A549 treated with Mapracorat at 1 μM for 4 hours (cell line): ENCODE measurements at places on chromosomes 5 and 9. TPM values are rescaled to one million over a fixed set of nuclear protein-coding genes. Genes with fewer than 3 reads are reported as not detected.

IRF1 gene
- 30.3 to 37.8 TPM (median 33.7 TPM) in 5 replicates for total RNA-seq

NPR3 gene
- 15.4 to 19.6 TPM (median 16.7 TPM) in 5 replicates for total RNA-seq

OTP gene
- total RNA-seq = 0.05 to 0.13 TPM (median 0.08 TPM) in 5 replicates

GABRP gene
- total RNA-seq = not detected in 5 replicates

LCP2 gene
- total RNA-seq = not detected in 5 replicates

MRPL22 gene
- total RNA-seq = 51.2 to 62.8 TPM (median 61.5 TPM) in 5 replicates

SPINK6 gene
- total RNA-seq = 0.45 to 1.1 TPM (median 0.57 TPM) in 5 replicates

WDR31 gene
- 1.0 to 1.4 TPM (median 1.1 TPM) in 5 replicates for total RNA-seq

CCDC192 gene
- total RNA-seq = not detected in 5 replicates

GPR151 gene
- total RNA-seq = not detected in 5 replicates

CNTNAP3 gene
- total RNA-seq = 6.4 to 10.4 TPM (median 8.8 TPM) in 5 replicates

C5orf58 gene
- not detected in 5 replicates for total RNA-seq

ACTL7B gene
- not detected in 5 replicates for total RNA-seq

ARL10 gene
- 0.27 to 1.1 TPM (median 0.67 TPM) in 5 replicates for total RNA-seq

SLC22A4 gene
- 5.3 to 5.7 TPM (median 5.5 TPM) in 5 replicates for total RNA-seq

PCDH12 gene
- total RNA-seq = 0.01 to 0.11 TPM (median 0.02 TPM) in 3 of 5 replicates, not detected in the others

TNFSF15 gene
- 0.08 to 0.12 TPM (median 0.10 TPM) in 5 replicates for total RNA-seq

TRIP13 gene
- 61.6 to 77.8 TPM (median 71.3 TPM) in 5 replicates for total RNA-seq

DAB2 gene
- 6.6 to 9.6 TPM (median 7.6 TPM) in 5 replicates for total RNA-seq

PCDHA7 gene
- 0.09 to 0.15 TPM (median 0.12 TPM) in 4 of 5 replicates, not detected in the other for total RNA-seq

DEPDC1B gene
- total RNA-seq = 12.5 to 16.6 TPM (median 15.2 TPM) in 5 replicates

TAF11L10 gene
- total RNA-seq = not detected in 5 replicates
